Dorsolateral prefrontal cortex (tissue), 122 donors: ENCODE measurements at places on chromosomes 12 and 14. TPM values are rescaled to one million over a fixed set of nuclear protein-coding genes. Genes with fewer than 3 reads are reported as not detected.

RILPL2 gene
- total RNA-seq, result 3.3 TPM

KRT74 gene
- total RNA-seq, result not detected

NEMP1 gene
- total RNA-seq, result 13.4 TPM

KRT71 gene
- not detected for total RNA-seq

SCN8A gene
- total RNA-seq, result 157 TPM

SDR9C7 gene
- 0.97 TPM for total RNA-seq

TMEM253 gene
- total RNA-seq, result 0.89 TPM

OTOGL gene
- 5.9 TPM for total RNA-seq

GPD1 gene
- 13.6 TPM for total RNA-seq

OLR1 gene
- total RNA-seq, result 12.5 TPM

ACOT6 gene
- not detected for total RNA-seq
